ENCODE measurements at places on chromosomes 7 and 10. TPM values are rescaled to one million over a fixed set of nuclear protein-coding genes. Genes with fewer than 3 reads are reported as not detected.
A peak's percentile ranks its signal among the peaks of the same experiment; 100 is the strongest.

KDM7A gene
- 12.4 TPM for total RNA-seq

RADIL gene
- total RNA-seq: not detected

RTKN2 gene
- 1.6 TPM for total RNA-seq

MAP3K8 gene
- 1.5 TPM for total RNA-seq

TWIST1 gene
- total RNA-seq: 16.1 TPM

PRTFDC1 gene
- not detected for total RNA-seq

UCN3 gene
- not detected for total RNA-seq

ABCC2 gene
- 6.3 TPM for total RNA-seq

DNA sequence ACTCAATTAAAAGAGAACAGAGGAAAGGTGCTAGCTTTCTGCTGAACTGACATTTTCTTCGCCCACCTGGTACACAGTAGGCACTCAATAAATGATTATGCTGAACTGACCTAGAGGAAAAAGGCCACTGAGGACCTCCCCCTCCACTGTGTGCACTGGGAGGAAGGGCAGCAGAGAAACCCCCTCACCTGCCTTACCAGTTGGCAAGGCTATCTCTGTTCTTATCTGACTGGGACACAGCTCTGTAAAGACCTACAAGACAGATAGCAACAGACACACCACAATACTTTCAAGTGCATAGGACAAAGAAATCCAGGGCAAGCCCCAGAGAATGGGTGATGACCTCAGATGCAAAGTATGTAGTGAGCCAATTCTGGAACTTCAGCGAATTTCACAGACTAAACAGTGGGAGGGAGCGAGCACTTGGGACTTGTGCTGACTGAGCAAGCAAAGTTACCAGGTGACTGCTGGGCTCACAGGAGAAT, 30.4 kb downstream of the PDLIM1 start:
- DNase-seq: peak; percentile 73

DNA sequence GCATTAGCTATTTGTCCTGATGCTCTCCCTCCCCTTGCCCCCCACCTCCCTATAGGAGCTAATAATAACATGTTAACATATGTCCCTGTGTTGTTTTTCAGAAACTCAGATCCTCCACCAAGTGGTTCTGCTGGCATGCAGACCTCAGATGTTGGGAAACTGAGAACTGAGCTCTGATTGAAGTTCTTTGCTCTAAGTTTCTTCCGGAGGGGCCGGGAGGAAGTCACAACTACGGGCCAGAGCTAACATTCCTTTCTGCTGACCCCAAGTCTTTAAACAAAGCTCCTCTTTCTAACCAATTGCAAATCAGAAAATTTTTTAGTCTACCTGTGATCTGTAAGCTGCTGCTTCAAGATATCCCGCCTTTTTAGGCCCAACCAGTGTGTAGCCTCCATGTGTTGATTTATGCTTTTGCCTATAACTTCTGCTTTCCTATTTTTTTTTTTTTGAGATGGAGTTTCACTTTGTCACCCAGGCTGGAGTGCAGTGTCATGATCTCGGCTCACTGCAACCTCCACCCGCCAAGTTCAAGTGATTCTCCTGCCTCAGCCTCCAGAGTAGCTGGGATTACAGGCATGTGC, 66.6 kb downstream of the LYZL1 start:
- no peak for DNase-seq

DNA sequence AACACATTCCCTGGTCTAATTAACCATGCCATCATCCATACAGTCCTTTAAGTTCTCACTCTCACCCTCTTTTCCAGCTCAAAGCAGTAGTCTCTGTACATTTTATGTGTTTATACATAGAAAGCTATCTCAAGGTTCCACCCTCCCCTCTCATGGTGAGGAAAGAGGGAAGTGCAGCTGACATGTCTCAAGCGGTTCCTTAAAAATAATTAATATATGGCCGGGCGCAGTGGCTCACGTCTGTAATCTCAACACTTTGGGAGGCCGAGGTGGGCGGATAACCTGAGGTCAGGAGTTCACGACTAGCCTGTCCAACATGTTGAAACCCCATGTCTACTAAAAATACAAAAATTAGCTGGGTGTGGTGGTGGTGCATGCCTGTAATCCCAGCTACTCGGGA, 36.7 kb downstream of the ZC3HAV1 start:
- no peak for DNase-seq

DNA sequence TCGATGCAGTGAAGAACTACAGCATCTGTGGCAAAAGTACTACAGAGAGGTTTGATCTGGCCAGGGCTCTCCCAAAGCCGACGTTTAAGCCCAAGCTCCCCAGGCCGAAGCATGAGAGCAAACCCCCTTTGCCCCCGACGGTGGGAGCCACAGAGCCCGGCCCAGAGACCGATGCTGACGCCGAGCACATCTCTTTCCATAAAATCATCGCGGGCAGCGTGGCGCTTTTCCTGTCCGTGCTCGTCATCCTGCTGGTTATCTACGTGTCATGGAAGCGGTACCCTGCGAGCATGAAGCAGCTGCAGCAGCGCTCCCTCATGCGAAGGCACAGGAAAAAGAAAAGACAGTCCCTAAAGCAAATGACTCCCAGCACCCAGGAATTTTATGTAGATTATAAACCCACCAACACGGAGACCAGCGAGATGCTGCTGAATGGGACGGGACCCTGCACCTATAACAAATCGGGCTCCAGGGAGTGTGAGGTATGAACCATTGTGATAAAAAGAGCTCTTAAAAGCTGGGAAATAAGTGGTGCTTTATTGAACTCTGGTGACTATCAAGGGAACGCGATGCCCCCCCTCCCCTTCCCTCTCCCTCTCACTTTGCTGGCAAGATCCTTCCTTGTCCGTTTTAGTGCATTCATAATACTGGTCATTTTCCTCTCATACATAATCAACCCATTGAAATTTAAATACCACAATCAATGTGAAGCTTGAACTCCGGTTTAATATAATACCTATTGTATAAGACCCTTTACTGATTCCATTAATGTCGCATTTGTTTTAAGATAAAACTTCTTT, 2.3 kb downstream of the LRRTM3 start:
- no peak for DNase-seq

DNA sequence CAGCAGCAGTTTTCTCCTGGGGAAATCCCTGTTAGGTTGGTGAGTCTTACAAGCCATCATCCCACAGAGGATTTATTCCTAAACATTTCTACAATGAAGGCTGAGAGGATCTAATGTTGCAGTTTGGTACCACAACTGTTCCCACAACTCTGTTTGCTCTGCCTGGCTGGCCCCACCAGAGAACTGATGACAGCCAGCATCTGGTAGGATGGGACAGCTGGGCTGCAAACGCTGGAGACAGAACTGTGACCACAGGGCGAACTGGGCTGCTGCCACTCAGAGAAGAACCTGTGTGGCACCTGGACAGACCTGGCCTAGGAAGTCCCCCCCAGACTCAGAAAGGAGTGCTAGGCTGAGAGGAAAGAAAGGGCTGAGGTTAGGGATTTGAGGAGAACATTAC, 94.8 kb downstream of the CALN1 start:
- DNase-seq: no peak

GRCh38 chr7:69596723-69597277, 1.5 kb upstream of the AUTS2 start:
- no peak for DNase-seq

GRCh38 chr10:70274643-70275042, 9.2 kb downstream of the NPFFR1 start:
- no peak for DNase-seq

GRCh38 chr7:117946151-117946633, 73.0 kb upstream of the CTTNBP2 start:
- DNase-seq: peak; percentile 89

- no peak for DNase-seq
Observed at GRCh38 chr10:54961040-54961439, 160.0 kb upstream of the PCDH15 start.

DNA sequence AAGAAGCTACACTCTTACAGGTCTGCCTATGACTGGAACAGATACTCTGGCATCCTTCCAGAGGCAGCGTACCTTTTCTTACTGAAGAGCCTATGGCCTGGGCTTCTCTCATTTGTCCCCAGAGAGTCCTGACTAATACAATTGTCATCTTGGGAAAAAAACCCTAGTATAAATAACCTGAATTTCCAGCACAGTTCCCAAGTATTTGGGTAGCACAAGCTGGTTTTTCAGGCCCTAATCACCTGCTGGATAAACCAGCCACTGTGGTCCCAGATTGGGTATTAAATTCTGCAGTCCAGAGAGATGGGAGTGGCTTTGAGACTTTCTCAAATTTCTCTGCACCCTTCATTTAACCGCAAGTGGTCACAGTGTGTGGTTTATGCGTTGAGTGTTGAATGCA, 186.8 kb upstream of the NEBL start:
- peak; percentile 64 for DNase-seq

- DNase-seq: no peak
Observed at GRCh38 chr7:39659356-39660013, 36.1 kb downstream of the RALA start.

DNA sequence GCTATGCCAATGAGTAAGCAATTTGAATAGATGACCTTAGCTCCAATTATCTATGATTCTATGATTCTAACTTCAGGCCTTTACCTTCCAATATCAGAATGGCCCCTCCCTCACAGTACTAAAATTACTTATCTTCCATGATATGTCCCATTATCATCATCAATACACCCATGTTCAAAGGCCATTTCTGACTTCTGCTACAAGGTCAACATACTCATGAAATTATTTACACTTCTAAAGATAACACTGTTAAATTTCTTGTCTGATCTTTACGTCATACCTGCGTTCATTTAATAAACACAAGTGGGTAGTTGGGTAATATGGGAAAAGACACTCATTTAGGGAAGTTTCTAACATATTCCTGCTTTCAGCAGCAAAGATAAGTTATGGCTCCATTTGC, 21.2 kb downstream of the IMMP2L start:
- DNase-seq: no peak

DNA sequence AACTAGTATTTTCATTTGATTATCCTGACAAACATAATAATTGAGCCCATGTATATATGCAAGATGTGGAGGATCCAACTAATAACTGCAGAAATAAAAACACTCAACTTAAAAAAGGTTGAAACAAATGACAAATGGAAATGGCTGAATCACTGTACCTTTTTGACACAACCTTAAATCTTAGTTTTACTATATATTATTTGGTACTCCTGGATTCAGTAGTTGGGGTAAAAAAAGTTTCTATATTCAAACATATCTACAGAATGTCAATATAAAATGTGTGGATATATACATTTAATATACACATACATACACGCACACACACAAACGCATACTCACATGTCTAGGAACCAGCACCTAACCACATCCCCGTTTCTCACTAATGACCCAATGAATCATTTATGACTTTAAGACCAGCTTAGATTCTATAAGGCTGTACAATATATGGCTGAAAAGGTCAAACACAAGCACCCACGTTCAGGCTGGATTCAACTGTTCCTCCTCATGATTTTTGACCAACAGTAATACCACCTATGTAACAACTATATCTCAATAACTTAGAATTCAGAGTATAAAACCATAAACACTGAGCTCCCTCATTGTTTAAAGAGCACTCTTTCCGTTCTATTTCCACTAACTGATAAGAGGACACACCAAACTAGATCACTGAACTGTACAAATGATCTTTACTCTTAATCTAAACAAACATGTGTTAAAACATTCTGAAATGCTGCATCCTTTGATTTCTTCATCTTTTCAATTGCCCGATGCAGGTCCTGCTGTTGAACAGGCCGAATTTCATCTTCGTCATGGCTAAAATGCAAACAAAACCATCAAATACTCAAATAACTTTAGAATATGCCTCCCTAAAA, 63.8 kb downstream of the ATAD1 start:
- no peak for DNase-seq

- DNase-seq: peak; percentile 94
Observed at GRCh38 chr7:155258226-155258560, 39.5 kb upstream of the INSIG1 start.

DNA sequence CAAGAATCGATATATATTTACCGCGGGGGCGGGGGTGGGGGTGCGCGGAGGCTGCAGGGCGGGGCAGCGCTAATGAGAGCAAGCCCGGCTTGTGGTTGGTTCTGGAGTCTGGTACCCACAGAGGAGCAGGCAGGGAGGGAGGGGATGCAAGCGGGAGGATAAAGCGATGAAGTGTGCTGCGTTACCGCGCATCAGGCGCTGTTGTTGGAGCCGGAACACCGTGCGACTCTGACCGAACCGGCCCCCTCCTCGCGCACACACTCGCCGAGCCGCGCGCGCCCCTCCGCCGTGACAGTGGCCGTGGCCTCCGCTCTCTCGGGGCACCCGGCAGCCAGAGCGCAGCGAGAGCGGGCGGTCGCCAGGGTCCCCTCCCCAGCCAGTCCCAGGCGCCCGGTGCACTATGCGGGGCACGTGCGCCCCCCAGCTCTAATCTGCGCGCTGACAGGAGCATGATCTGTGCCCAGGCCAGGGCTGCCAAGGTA, at the start of gene HECW1:
TSS of gene HECW1 (plus strand) at position 189 of the 482 bp plus-strand sequence. CDS start 131,259 bp downstream, outside the sequence.
- no peak for DNase-seq

GRCh38 chr7:29115130-29115687, 31.1 kb downstream of the CPVL start:
- peak; percentile 44 for DNase-seq
